ENCODE measurements at places on chromosomes 3 and 15.

GRCh38 chr3:114456742-114457141, 162.9 kb downstream of the TIGIT start:
- DNase-seq = no peak

DNA sequence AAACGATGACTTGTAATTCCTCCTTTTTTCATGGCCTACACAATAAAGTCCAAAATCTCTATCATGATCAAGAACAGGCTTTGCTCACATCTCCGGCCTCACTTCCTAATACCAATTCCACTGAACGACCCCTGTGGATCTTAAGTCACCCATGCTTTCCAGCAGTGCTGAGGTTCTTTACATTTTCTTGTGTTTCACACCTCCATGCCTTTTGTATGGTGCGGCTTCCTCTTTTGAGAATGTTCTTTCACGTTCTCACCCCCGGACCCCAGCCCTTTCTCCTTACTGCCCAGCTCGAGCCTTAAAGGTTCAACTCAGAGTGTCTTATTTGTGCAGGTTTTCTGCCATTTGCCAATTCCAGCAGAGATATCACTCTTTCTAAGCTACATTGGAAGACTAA, 70.1 kb downstream of the CSNK1G1 start:
- DNase-seq = no peak

GRCh38 chr3:145089337-145089736, 1071.6 kb downstream of the PLOD2 start:
- DNase-seq = no peak

- DNase-seq = no peak
These were observed 60.1 kb downstream of the SGO1 start for GRCh38 chr3:20125897-20126296.

DNA sequence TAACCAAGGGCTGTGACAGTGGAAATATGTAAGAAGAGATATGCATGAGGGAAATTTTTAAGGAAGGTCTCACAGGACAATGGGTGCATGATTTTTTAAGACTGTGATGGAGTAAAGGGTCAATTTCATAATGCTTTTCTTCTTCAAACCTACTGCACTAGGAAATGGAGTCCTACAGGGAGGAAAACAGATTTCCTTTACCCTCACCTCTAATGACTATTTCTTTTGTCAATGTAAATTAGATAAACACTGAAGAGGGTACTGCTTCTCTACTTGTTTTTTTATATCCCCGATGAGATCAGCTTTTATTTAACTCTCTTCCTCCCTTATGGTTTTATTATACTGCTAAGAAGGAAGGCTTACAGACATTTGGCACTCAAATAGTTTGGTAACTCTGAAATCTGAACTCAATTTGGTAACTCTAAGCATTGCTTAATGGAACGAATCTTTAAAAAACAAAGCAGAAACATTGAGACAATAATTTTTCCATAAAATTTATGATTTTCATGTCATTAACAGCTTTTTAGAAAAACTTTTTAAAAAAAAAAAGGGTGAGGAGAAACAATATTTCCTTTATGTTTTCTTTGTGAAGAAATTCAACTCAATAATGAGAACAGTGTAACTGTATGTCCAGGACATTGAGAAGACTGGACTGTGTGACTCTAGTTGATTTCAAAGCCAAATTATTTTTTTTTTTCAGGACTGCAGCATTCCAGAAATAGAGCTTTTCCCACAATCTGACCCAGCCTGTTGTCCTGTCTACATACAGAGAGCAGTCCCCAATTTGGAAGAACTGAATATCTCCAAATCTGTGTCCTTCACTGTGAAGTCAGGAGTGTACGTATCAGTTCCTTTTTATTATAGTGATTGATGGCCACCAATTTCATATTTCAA, 64.4 kb downstream of the CRYBG3 start:
- DNase-seq = no peak

DNA sequence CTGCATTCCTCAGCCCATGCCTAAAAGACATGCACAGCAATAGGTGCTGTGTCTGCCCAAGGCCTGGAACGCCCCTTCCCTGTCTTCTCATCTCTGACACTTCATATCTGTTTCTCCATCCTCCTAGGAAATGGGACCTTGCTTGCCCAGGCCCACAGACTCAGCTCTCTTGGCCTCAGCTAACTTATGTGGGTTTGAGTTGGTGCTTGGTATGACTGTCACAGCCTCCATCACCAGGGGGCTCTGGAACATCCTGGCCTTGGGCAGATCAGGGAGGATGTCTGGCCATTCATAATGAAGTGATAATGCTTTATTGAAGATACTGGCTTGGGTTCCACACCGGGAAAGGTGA, 156.7 kb upstream of the SMAD3 start:
- no peak for DNase-seq

DNA sequence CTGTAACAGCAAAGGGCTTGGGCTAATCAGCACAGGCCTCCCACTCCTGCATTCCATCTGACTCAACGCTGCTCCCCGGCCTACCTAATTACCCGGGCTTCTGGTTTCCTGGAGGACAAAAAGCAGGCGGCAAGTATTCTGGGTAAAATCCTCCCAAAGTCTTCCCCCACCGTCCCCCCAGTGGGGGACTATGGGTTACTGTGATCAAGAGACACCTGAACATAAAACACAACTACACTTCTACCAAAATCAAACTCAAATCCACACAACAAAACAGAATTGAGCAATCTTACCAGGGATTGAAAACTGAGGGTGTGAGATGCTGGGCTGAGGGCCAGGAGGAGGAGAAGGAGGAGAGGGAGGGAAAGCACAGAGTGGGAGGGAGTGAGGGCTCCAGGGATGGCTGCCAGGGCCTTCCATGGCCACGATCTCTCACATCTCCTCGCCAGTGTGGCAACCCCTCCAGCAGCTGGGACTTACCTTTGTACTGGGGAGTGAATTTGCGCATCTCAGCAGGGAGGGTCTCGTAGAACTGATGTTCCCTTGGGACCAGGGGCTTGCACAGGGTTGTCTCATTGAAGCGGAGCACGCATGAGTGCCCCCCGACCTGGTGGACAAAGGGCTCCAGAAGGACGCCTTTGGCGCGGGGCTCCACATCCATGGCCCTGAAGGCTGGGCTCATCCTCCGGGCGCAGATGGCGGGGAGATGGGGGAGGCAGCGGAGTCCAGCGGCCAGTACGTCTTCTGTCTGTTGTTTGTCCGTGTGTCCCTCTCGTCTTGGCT, 9.1 kb upstream of the NCKIPSD start:
- DNase-seq = peak; percentile 81

GRCh38 chr15:63945838-63946298, 100.4 kb downstream of the DAPK2 start:
- DNase-seq = no peak

DNA sequence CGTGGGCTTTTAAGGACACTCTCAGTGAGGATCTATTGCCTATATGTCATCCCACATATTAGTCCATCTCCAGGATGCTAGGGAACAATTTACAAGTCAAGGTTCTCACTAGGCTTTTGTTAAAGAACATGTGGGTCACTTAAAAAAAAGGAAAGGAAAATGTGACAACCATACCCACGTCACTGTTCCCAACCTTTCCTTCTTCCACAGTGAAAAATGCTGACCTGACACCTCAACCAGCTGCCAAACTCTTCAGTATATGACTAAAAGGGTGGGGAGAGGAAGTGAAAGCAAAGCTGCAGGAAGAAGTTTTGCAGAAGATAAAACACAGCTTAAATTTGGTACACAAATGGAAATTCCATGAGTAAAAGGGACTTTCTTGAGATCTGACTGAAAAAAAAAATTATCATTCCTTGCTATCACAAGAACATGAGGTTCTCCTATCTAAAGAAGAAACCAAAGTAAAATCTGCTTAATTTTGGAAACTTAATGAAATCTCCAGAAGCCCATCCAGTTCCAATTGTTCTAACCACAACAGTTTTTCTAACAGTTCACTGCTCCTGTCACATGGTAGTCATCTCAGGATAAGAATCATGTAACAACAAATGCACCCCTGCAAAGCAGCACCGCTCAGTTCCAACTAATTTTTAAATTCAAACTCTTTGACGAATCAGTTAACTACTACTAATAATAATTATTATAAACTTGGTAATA, 117.0 kb upstream of the TSPAN3 start:
- peak; percentile 54 for DNase-seq

- no peak for DNase-seq
These were observed 342.3 kb upstream of the DPPA4 start for GRCh38 chr3:109679664-109680063.

DNA sequence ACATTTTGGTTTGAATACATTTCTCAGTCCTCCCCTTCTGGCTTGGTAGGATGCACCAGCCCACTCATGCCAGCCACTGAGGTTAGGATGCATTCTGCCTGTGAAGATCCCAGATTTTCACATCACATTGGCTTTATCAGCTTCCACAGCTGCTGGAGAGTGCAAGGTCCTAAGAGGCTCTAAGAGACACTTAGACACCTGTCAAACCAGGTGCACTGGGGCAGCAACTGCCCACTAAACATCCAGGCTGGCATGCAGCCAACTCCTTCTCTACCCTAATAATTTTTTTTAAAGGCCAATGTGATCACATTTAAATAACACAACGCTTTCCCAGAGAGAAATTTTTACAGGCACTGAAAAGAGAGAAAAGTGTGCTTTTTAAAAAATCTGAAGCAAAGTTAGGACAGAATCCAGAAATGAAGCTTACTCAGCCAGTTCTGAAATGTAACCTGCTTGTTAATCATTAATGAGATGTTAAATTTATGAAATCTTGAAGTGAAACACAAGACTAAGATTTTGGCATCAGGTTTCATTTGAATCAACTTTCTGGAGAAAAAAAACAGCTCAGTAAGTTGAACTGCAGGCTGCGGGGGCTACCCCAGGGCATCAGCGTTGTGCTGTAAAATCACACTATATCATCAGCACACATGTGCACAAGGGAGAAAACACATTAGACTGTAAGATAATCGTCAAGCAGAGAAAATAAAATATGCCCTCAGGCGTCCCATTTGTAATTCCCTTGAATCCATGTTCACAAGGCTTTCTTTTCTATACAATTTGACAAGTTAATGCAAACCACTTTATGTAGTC, 312.9 kb downstream of the ZBBX start:
- DNase-seq = no peak

GRCh38 chr3:179473565-179473964, 22.3 kb upstream of the GNB4 start:
- DNase-seq = no peak

- DNase-seq = peak; percentile 41
These were observed 44.8 kb upstream of the ATP2C1 start for GRCh38 chr3:130849091-130849552.
